Esophagus mucosa (tissue), 1 donor: ENCODE measurements at places on chromosomes 1 and 21.
A peak's percentile ranks its signal among the peaks of the same experiment; 100 is the strongest.

DNA sequence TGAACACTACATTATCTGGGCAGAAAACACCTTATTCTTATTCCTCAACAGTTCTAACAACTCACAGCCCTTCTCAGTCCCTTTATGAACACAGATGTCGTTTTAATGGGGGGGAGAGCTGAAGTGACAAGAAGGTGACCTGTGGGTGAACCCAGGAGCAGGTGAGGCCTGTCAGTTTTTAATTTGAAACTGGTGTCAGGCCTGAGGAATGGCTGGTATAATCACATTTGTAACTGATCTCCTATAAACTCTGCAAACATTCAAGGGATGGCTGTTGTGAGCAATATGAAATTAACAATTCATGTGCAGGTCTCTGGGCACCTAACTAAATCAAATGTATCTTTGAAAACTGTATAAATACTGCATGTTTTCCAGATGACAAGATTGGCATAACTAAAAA is 362.1 kb upstream of the NR5A2 start:
- ATAC-seq, result no peak

DNA sequence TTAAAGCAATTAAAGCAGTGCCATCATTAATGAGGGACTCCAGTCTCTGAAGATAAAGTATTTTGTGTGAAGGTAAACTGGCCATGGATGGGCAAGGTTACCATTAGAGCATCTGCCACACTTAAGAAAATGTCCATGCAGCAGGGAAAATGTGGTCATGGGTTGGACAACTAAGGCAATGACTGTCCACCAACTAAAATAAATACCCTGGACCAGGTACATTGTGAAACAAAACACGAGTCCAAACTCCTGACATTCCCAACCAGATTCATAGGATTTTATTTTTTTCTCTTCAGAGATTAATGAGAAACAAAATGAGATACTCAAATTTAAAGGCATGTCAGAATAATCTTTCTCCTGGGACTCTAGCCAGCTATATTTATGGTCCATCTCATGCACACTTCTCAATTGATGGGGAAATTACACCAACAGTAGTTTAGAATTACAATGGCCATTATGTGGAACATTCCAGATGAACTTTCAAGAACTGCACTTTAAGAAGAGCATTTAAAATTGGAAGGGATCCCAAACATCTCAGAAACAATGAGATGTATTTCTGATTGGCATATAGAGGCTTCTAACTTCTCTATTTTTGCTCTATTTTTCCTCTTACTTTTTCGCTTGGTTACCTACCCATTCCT is 8.1 kb downstream of the GBP7 start:
- ATAC-seq, result no peak

DNA sequence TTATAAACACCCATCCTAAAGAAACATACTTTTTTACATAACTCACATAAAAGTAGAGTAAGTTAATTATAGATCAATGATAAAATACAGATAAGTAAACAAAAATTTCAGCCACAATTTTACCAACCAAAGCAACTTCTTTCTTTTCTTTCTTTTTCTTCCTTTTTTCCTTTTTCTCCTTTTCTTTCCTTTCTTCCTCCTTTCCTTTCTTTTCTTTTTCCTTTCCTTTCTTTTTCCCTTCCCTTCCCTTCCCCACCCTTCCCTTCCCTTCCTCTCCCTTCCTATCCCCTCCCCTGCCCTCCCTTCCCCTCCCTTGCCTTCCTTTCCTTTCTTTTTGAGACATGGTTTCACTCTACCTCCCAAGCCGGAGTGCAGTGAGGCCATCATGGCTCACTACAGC is 56.5 kb upstream of the C1orf53 start:
- ATAC-seq, result no peak

DNA sequence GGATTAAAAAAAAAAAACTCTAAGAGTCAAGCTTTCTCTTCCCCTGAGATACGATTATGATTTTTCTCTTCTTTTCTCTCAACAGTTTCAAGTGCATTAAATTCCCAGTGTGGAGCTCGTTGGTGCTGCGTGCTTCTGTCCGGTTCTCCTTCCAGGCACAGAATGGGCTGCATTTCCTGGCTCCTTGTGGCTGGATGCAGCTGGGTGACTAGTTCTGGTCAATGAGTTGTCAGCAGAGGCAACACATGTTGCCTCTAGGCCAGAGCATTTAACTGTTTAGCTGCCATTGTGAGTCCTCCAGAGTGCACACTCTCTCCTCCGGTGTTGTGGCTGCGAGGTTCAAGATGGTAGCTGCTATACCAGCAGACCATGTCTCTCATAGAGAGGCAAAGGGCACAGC is 312.9 kb downstream of the RRAGC start:
- ATAC-seq, result no peak

- ATAC-seq, result peak; percentile 50
These were observed 87.9 kb downstream of the PLPP3 start for GRCh38 chr1:56491441-56491840.

- ATAC-seq, result no peak
These were observed 754.8 kb upstream of the ADAMTS5 start for GRCh38 chr21:27721675-27722074.

GRCh38 chr1:16922885-16923431 is 1.2 kb downstream of the CROCC start:
- ATAC-seq, result no peak

- no peak for ATAC-seq
These were observed 197.5 kb upstream of the JUN start for GRCh38 chr1:58981392-58981791.

DNA sequence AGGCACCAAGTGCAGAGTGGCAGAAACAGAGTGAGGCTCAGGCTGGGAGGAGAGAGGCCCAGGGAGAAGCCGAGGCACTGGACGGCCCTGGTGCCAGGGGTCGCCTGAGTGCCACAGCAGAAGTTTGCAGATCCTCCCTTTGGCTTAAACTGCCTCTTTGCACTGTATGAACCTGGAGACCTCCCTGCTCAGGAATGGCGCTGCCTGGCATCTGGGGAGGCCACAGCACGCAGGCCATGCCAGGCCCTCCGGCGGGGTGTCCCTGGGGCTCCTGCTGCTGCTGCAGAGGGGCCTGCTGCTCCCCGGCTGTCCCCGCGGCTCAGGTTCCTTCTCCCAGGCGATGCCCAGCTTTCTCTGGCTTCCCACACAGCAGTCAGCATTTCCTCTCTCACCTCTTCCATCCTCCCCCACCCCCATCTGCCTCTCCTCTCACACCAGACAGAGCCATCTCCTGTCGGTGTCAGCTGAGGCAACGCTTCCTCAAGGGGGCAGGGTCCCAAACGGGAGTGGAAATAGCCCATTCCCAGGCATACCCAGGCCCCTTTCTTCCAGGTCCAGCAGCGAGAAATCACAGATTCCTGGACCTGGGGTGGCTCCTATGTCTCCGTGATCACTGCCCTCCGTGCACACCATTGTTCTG is 35.2 kb downstream of the SYT6 start:
- no peak for ATAC-seq

DNA sequence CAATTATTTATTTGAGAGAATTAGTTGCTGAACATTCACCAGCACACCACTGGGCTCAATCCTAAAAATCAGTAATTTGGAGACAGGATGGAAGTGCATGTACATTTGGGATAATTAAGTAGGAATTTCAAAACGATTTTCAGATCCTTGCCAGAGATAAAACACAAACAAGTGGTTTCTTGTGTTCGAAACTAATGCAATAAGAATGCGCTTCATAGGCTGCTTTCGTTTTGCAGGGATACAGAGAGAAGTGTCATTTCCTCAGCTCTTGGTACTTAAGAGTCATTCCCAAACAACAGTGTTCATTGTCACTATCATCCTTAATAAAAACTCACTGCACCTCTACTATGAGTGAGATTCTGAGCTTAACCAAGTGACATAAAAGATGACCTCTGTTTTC is 20.6 kb upstream of the USP24 start:
- no peak for ATAC-seq

DNA sequence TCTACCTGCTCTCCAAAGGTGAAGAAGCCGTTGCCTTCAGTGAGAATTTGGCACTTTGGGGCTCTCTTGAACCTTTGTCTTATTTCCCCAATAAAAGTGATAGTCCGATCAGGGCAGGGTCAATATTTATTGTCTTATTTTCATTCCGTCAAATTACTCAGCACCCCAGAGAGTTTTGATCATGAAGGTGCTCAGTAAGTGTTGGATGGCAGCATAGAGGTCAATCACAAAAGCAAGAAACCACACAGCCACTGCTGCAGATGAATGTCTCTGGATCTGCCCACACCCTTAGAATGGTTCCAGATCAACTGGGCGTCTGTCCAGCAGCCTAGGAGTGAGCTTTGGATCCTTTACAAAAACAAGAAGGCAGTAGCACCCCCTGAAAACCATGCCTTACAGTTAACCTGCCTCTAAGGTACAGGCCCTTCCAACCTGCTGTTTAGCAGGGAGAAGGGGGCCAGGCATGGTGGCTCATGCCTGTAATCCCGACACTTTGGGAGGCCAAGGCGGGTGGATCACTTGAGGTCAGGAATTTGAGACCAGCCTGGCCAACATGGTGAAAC is 97.3 kb downstream of the PSMG1 start:
- ATAC-seq, result no peak

- peak; percentile 71 for ATAC-seq
These were observed 188.6 kb downstream of the FCRL5 start for GRCh38 chr1:157363660-157364140.

GRCh38 chr1:4396551-4396950 is 257.9 kb upstream of the AJAP1 start:
- no peak for ATAC-seq

- ATAC-seq, result no peak
These were observed 3.3 kb downstream of the CASZ1 start for GRCh38 chr1:10793129-10793651.

DNA sequence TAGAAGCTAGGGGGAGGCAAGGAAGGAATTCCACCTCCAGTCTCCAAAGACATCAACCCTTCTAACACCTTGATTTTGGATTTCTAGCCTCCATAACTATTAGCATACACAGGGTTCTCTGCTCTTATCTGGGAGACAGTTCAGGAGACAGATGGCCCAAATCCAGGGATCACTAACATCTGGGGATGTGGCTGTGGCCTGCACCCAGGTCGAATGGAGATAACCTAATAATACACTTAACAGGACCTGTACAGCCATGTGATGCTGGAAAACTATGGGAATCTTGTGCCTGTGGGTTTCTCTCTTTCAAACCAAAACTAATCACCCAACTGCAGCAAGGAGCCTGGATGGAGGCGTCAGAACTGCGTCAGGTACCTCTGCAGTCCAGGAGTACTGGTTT is 47.6 kb downstream of the KIAA0319L start:
- ATAC-seq, result no peak
